ENCODE measurements at places on chromosomes 13 and 19. TPM values are rescaled to one million over a fixed set of nuclear protein-coding genes. Genes with fewer than 3 reads are reported as not detected.

Gene CADM4
- total RNA-seq, result 1.6 TPM

Gene LRRC4B
- 0.05 TPM for total RNA-seq

Gene CPAMD8
- not detected for total RNA-seq

Gene ERICH6B
- total RNA-seq, result not detected

Gene KIR2DL3
- not detected for total RNA-seq

Gene ATP13A1
- total RNA-seq, result 102 TPM

Gene LILRA6
- not detected for total RNA-seq

Gene ZNF69
- 6.3 TPM for total RNA-seq

Gene ACTMAP
- 2.2 TPM for total RNA-seq

Gene GRK1
- not detected for total RNA-seq

Gene ZNF653
- 5.9 TPM for total RNA-seq

Gene IL12RB1
- total RNA-seq, result not detected

DNA sequence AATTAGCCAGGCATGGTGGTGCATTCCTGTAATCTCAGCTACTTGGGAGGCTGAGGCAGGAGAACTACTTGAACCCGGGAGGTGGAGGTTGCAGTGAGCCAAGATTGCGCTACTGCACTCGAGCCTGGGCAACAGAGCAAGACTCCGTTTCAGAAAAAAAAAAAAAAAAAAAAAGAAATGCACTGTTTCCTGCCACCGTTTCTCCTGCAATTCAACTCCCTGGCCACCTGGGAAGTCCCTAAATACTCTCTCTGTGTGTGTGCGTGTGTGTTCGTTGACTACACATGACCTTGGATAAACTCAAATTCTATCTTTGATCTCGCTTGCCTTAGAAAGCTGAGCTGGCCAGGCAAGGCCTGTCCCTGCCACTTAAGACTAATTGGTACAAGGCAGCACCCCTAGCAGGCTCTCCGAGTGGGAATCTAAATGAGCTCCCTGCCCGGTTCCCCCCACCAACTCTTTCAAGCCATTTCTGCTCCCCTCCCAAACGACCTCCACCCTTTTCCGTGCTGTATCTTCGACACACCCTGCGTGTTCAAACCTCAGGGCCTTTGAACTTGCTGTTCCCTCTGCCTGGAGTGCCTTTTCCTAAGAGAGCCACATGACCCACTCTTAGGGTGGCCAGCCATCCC lies 5.2 kb upstream of the BCAT2 start:
- DNase-seq, result peak; percentile 47

DNA sequence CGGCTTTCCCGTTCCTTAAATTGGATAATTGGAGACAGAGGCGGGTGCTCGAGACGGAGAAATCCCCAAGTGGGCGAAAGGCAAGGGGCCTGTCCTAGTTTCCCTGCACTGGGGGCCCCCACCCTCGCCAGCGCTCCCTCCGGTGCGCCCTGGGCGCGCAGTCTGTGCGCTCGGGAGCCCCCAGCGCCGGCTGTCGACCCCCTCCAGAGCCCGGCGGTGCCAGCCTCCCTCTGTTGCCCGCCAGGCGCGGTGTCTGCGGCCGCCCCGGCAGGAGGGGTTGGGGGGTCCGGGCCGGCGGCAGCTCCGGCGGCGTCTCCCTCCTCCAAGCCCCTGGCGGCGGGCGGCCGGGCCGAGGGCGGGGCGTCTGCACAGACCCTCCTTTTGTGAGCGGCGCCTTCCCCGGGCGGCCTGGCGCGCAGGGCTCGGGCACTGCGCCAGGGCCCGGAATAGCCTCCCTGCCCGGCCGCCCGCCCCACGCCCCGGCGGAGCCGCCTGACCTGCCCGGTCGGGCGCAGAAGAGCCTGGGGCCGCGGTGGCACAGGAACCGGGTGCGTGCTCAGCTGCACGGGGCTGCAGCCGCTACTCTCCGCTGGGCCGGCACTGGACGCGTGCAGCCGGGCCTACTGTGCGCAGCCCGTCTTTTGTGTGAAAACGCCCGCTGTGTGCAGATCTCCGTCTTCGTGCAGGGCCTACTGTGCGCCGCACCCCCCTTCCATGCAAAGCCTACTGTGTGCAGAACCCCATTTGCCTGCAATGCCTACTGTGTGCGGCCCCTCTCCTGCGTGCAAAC lies 13.2 kb downstream of the GADD45B start:
- DNase-seq, result peak; percentile 76

DNA sequence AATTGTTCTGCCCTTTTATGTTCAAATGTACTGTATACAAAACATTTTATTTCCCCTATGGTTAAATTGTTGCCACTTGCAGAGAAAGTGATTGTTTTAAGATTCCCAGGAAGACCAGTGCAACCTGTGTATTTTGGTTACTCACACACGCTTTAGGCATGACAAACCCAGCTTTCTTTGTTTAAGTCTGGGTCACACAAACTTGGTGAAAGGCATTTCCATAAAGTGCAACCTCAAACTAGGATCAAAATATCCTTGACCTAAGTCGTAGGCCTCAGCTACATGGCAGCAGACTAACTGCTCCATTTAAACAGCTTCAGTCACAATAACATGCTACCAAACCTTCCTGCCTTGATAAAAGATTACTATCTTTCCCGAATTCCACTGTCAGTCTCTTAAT lies 639.0 kb upstream of the PRR20A start:
- DNase-seq, result no peak

DNA sequence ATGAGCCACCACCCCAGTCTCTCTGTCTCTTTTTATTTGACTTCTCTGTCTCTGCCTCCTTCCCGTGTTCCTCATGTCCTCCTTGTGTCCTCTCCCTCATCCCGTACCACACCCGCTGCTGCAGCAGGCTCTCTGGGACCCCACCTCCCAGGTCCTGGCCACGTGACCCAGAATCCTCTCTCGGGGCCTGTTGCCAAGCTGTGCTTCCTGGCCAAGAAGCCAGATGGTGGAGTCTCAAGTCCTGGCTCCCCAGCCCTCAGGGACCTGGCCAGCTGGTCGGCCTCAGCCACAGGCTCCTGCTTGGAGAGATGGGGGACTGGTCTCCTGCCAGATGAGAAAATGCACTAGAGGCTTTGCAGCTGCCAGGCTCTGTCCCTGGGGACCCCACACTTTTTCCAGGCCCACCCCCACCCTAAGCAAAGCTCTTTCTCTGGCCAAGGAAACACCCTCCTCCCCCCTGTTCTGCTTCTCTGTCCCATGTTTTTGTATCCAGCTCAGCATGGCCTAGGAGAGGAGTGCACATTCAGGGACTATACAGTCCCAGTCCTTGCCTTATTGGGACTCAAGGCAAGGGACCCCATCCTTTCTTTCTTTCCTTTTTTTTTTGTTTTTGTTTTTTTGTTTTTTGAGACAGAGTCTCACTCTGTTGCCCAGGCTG lies 34.3 kb upstream of the SHKBP1 start:
- DNase-seq, result peak; percentile 85

DNA sequence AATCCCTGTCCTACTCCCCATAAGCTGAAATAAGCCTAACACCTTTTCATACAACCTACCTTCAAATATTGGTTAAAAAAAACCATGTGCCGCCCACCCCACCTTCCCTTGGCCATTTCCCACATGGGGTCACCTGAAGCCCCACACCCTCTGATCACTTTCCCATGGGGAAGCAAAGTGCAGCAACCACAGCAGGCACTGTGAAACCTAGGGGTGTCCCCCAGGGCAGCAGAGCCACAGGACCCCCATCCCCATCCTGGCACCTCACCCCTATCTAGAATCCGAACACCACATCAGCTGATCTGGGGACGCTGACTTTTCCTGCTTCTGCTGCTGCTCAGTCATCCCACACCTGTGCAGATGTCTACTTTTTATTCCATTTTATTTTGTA lies 19.9 kb downstream of the CEACAM21 start:
- DNase-seq, result no peak

GRCh38 chr19:39671739-39672363 lies 16.1 kb downstream of the LGALS16 start:
- peak; percentile 62 for DNase-seq

GRCh38 chr13:20506696-20507095 lies 19.0 kb downstream of the CRYL1 start:
- DNase-seq, result no peak

- peak; percentile 86 for DNase-seq
Observed at GRCh38 chr13:21478881-21479808, 20.0 kb upstream of the ZDHHC20 start.

- no peak for DNase-seq
Observed at GRCh38 chr19:411723-412355, 2.9 kb upstream of the C2CD4C start.

GRCh38 chr13:39186205-39186875 lies 148.1 kb downstream of the NHLRC3 start:
- DNase-seq, result peak; percentile 3

DNA sequence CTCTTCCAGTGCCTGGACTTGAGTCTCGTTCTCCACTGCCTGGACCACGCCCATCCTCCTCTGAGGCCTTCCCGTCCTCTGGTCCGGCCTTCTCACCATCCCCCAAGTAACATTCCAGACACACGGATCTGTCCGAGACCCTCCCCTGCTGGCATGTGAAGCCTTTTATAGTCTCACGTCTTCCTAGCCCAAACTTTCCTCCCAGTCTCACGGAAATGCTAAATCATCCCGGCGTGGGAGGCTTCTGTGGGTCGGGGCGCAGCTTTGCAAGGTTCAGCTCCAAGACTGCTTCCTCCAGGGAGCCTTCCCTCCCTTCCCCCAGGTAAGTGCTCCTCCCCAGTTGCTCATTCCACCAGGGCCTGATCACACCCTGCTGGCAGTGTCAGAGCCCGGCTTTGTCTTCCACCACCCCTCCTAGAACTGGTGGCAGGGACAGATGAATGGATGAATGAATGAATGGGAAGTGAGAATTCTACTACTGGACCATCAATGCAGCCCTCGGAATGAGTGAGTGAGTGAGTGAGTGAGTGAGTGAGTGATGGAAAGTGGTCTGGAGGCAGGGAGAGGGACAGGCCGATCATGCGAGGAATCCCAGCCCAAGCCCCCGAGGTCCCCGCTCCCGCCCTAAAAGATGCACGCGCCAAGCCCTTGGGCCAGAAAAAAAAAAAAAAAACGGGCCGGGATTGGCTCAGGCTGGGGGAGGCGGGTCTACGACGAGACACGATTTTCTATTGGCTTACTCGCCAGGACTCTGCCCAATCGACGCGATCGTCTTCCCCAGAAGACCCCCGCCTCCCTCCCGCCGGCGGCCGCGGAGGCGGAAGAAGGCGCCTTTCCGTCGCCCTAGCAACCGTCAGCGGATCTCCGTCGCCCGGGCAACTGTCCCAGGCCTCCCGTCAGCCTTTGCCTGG lies 9.3 kb downstream of the EPHX3 start:
- peak; percentile 94 for DNase-seq

- DNase-seq, result no peak
Observed at GRCh38 chr13:95264225-95264624, 37.0 kb downstream of the ABCC4 start.

GRCh38 chr19:3368848-3369336 lies 2.5 kb downstream of the NFIC start:
- DNase-seq, result peak; percentile 57

GRCh38 chr19:18120127-18120526 lies 22.5 kb downstream of the MAST3 start:
- DNase-seq, result no peak

DNA sequence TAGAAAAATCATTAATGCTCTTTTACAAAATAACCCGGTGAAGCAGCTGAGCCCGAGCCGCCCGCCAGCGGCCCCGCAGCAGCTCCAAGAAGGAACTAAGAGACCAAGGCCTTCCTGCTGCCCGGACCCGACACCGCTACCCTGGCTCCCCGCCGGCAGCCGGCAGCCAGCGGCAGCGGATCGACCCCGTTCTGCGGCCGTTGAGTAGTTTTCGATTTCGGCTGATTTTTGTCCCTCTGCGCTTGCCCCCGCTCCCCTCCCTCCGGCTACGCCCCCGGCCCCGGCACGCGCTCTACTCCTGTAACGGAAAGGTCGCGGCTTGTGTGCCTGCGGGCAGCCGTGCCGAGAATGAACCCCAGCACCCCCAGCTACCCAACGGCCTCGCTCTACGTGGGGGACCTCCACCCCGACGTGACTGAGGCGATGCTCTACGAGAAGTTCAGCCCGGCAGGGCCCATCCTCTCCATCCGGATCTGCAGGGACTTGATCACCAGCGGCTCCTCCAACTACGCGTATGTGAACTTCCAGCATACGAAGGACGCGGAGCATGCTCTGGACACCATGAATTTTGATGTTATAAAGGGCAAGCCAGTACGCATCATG lies at the start of gene PABPC3:
TSS of gene PABPC3 (plus strand) at position 286 of the 603 bp plus-strand sequence. CDS start at position 349, 63 bp downstream.
- no peak for DNase-seq

- no peak for DNase-seq
Observed at GRCh38 chr19:49840736-49841249, 10.2 kb upstream of the PTOV1 start.

GRCh38 chr19:5072115-5072514 lies 103.2 kb downstream of the KDM4B start:
- DNase-seq, result no peak

GRCh38 chr19:2018752-2019151 lies 3.2 kb upstream of the BTBD2 start:
- DNase-seq, result no peak

- no peak for DNase-seq
Observed at GRCh38 chr13:67493835-67494234, 263.7 kb upstream of the PCDH9 start.

- no peak for DNase-seq
Observed at GRCh38 chr13:111844222-111844671, 222.7 kb upstream of the SOX1 start.

DNA sequence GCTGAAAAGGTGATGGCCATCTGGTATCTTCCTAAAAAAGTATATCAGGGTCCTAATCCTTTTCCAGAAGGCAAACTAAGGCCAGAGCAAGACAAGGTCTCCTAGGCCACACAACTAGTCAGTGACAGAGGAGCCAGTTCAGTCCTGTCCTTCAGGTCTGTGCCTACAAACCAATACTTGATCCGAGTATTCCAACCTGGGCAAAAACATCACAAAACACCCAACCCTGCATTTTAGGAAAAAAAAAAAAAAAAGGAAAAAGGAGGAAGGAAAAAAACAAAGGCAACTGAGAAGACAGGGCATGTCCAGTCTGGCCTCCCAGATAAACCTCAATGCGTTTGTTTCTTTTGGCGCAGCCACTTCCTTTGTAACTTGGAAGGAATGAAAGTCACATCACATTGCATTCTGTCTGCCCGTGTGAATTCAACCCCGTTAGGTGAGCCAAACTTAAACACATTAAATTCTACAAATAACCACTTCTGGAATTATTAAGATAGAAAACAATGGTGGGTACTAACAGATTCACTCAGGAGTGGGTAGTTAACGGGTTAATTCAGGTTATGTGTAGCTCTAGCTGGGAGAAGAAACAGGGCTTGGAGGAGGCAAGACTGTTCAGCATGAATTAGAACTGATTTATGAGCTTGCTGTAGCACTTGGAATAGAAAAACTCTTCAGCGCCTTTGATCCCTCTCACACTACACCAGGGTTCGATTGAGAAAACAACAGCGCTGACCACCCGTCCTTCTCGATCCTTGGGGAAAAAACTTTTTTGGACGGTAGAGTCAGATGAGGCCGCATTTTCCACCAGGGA lies 43.0 kb upstream of the HNRNPA1L2 start:
- peak; percentile 50 for DNase-seq

- DNase-seq, result no peak
Observed at GRCh38 chr13:57633950-57634838, 2.6 kb downstream of the PCDH17 start.

- DNase-seq, result peak; percentile 50
Observed at GRCh38 chr13:100773429-100773828, 98.8 kb upstream of the TMTC4 start.

DNA sequence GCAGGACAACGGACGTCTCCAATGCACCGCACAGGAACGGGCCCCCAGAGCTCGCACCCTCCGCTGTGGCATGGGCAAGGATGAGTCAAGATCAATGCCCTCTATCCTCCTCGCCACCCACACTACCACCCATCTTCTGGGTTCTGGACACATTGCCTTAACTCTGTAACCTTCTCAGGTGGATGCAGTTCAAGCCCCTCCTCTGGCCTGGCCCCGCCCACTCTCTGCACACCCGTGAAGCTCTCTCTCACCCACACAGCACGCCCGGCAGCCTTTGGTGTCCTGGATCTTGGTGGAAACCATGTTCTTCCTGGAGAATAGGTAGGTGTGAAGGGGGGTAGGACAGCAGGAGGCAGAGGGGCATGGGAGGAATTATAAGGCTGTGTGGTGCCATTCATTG lies 20.7 kb downstream of the MAP4K1 start:
- no peak for DNase-seq
